ENCODE measurements at places on chromosomes 16 and 17.
A peak's percentile ranks its signal among the peaks of the same experiment; 100 is the strongest.

DNA sequence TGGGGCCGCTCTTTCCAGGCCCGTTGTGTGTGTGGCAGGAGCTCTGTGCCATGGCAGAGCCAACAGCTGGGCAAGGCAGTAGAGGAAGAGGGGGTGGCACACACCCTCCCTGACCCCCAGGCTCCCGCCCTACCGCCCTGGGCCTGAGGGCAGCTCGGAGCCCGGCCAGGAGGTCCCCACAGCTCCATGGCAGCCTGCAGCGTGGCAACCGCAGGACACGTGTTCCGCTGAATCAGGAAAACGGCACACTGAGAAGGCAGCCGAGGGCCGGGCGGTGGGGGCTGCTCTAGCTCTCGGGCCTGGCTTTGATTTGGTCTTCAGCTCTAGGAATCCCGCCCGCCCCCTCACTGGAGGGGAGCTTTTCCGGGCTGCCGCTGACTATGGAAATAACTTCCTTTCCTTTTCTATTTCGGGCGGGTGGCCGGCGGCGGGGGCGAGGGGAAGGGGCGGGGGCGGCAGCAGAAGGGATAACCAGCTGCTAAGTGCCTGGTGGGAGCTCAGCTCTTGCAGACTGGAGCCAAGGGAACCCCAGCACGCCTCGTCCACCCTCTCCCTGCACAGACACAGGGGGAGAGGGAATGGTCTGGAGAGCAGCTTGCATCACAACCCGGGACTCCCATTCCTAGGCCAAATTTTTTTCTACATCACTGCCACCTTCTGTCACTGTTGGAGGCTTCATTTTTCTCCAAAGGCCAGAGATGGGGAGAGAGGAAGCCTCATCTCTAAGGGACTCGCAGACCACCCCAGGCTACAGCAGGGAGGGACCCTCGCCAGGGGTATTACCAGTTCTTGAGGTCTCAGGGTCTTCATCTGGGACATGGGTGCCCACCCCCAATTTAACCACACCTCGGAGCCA, 24.8 kb upstream of the MRPS23 start:
- DNase-seq = peak; percentile 69

DNA sequence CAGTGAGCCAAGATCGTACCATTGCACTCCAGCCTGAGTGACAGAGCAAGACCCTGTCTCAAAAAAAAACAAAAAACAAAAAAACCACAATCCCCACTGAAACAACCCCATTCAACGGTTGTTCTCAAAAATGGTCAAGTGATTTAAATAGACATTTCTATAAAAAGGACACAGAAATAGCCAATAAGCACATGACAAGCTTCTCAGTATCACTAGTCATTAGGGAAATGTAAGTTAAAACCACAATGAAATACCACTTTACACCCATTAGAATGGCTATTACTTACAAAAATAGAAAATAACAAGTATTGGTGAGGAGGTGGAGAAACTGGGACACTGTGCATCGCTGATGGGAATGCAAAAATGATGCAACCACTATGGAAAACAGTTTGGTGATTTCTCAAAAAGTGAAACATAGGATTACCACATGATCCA, 26.6 kb upstream of the MYLK3 start:
- DNase-seq = no peak

- no peak for DNase-seq
These were observed 13.3 kb upstream of the IL17C start for GRCh38 chr16:88624977-88625576.

GRCh38 chr17:43831633-43832032, 1.3 kb downstream of the MPP3 start:
- no peak for DNase-seq

DNA sequence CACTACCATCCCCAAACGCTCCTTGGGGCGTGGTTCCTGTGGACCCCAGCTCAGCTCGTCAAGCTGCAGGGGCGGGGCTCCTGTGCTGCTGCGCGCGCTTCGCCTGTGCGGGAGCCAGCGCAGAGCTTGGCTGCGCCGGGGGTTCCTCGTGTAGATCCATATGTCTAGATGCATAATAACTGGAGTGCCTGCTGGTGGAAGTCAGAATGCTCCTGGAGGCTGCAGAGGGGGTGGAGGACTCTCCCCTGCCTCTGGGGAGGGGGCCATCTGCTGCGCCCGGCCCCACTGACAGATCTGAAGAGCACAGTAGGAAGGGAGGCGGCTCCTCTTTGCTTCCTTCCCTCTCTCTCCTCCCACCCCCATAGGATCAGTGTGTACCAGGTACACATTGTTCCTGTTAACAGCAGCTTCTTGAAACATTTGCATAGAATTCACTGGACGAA, 4.6 kb downstream of the RASD1 start:
- no peak for DNase-seq

DNA sequence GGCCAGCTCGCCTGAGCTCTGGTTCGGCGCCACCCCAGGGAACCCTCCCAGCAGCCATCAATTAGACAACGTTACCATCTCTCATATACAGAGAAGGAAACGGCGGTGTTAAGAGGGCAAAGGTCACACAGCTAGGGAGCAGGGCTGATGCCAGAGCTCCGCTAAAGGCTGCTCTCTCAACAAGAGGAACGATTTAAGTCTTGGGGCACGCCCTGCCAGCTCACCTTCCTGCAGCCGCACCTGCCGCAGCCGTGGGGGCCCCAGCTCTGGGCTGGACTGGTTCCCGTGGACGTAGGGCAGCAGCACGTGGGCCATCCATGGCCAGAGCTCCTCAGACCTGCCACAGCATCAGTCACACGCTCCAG, 43.5 kb downstream of the PKD1 start:
- no peak for DNase-seq

DNA sequence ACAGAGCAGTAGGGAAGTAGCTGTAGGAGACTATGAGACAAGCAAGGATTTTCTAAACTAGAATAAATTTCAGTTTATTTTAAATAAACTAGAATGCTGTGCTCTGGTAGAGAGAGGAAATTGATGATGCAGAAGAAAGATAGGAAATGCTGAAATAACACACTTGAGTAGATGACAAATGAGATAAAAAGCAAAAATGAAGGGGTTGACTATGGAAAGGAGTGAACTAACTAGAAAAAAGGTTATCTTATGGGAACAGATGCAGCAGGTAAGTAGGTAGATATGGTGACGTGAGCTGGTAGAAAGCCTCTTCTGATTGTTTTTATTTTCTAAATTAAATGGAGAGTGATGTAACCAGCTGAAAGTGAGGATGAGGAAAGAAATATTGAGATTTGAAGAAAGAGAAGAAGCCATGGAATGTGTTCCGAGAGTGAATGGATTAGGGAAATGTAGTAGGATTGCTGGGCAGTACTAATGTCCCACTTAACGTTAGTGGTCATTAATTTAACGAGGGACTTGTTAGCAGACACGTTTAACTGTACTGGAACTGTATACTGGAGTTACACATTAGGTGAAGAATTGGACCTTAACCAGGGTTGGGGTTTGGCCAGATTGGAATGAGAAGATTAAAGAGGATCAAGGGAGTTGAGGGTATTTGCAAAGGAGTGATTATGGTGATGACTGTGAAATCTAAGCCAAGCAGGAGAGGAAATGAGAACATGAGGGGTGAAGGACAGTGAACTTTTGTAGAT, 196.5 kb downstream of the TANC2 start:
- DNase-seq = no peak
